CD4-positive, alpha-beta T cell treated with Interleukin-4 for 4 hours (primary cell): ENCODE measurements at places on chromosomes 2 and 18.

DNA sequence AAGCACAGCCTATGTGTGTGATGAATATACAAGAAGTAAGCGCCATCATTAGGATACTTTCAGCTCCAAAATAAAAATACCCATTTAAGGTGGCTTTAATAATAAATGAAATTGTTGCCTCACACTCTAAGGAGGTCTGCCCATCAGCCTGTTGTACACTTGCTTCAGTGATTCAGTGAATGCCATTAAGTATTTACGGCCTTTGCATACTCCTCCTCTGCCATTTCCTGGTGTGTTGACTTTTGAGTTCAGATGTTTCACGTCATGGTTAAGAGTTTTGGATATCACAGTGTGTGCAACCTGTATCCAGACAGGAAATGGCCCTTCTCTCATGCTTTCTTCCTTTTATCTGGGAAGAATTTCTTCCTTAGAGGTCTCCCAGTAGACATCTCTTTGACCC, 38.6 kb upstream of the SNORC start:
- DNase-seq: no peak

- DNase-seq: peak; percentile 55
Measured at GRCh38 chr2:64698668-64699444, 45.1 kb upstream of the SERTAD2 start.

DNA sequence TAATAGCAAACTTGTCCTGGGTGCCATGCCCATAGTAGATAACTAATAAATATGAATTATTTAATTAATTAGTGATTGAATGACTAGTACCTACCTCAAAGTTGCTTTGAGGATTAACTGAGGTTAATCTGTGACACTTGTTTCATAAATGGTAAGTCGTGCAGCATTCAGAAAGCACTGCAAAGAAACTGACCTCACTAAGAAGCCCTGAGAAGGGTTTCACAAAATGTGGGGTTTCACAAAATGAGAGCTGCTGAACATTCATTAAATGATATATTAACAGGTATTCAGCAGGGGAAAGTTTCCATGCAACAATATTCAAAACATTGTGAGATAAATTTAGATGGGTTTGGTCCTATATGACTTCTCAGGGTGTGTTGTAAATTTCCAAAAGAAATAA, 236.2 kb downstream of the OSR1 start:
- no peak for DNase-seq

GRCh38 chr2:115389024-115389423, 946.6 kb downstream of the DPP10 start:
- no peak for DNase-seq

GRCh38 chr2:26002632-26003310, 20.5 kb upstream of the KIF3C start:
- no peak for DNase-seq
